Tongue (tissue), 3 donors: ENCODE measurements at places on chromosomes 7 and 10. TPM values are rescaled to one million over a fixed set of nuclear protein-coding genes. Genes with fewer than 3 reads are reported as not detected.

PKD2L1 gene
- not detected for total RNA-seq

CDK1 gene
- 59.5 TPM for total RNA-seq

HKDC1 gene
- 0.51 TPM for total RNA-seq

SEMA3E gene
- total RNA-seq = 3.1 TPM

ADARB2 gene
- 0.10 TPM for total RNA-seq

CLIP2 gene
- total RNA-seq = 39.0 TPM

CPA2 gene
- not detected for total RNA-seq
